ENCODE measurements at places on chromosomes 3 and 15.

- DNase-seq: no peak
Measured at GRCh38 chr15:77696871-77697270, 64.2 kb upstream of the LINGO1 start.

GRCh38 chr3:121895121-121895520 is 920 bp downstream of the SLC15A2 start:
- DNase-seq: no peak

DNA sequence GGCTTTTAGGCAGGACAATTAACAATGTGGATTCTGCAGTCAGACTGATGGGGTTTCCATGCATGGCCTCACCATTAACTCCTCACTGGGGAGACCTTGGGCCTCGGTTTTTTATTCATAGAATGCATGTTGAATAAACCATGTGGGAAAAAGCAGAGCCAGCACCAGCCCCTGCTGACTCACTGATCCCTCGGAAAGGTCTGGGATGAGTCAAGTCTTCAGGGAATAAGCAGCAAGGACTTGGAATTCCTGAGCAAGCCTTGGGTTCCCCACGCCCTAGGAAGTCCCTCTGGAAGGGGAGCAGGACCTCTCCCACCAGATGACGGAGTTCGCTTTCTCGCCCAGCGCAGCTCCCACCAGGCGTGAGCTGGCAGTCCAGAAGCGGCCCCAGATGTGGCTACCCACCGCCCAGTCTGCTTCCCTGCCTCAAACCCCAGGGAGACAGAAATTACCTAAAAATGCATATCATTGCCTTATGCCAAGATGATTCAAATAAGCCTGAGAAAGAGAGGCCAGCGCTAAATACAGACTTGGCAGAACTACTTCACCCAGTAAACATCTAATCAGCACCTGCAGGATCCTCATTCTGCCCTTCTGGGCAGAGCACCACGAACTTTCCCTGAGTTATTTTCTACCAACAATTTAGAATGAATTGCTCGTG is 45.4 kb downstream of the BTD start:
- DNase-seq: no peak

DNA sequence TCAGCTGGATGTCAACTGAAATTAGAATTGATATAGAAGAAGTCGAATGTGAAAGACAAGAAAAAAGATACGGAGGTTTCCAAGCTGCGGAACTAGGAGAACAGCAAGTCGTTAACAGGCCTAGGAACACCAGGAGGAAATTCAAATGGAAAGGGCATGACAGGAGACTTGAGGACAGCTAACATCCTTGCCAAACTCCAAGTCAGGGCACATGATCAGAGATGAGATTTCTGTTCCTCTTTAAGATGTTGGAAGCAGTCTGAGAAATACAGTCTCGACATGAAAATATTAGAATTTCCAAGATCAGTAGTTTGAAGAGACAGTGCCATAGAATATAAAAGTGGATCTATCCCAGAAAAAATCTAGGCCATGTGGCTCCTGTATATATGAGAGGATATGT is 5.0 kb downstream of the MYO5A start:
- DNase-seq: no peak

- DNase-seq: no peak
Measured at GRCh38 chr3:43883729-43884396, 193.1 kb downstream of the ABHD5 start.

GRCh38 chr3:126439968-126440708 is 35.6 kb downstream of the ZXDC start:
- no peak for DNase-seq

DNA sequence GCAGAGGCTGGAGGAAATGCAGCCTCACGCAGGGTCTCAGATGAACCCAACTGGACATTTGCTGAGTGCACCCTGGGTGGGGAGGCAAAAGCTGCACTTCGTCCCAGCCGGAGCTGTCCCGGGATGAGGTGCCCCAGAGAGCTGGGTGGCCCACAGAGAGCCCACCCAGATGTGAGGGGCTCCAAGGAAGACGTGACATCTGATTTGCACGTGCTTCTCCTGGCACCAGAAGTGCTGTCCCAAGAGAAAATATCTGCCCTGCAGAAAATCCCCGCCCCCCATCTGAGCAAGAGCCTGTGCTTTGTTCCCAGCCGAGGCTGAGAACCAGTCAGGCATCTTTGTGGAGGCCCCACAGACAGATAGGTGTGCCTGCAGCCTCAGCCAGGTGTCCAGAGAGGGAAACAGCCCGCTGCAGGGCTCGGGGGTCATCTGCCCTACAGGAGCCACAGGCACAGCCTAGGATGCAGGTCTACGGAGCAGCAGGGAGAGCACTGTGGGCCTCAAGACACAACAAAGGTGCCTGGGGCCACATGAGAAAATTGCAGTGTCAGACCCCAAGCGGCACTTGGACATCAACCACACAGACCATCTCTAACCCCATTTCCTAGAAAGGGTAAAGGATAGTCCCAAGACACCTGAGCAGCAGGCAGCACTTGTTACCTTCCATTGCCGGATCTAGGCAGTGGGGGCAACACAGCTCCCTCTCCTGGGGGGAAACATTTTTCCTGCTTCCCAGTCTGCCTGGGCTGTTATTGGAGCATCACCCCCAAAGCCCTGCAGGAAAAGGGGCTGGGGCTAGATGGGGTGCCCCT is 5.8 kb downstream of the TMIE start:
- no peak for DNase-seq

DNA sequence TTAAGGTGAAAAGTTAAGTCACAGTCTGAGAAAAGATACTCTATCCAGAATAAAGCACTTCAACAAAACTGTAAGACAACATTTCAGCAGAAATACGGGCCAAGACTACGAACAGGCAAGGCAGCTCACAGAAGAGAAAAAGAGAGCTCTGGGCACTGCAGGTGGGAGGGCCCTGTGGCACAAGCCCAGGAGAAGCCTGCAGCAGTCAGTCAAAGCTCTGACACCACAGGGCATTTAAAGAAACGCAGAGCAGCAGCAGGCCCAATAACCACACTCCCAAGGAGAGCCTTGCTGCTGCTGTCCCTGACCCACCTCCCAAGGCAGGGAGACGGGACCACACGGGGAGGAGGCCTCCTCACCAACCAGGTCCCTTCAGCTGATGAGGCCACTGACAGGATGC is 19.2 kb downstream of the CHSY1 start:
- no peak for DNase-seq
